ENCODE measurements at places on chromosomes 6 and 20.

DNA sequence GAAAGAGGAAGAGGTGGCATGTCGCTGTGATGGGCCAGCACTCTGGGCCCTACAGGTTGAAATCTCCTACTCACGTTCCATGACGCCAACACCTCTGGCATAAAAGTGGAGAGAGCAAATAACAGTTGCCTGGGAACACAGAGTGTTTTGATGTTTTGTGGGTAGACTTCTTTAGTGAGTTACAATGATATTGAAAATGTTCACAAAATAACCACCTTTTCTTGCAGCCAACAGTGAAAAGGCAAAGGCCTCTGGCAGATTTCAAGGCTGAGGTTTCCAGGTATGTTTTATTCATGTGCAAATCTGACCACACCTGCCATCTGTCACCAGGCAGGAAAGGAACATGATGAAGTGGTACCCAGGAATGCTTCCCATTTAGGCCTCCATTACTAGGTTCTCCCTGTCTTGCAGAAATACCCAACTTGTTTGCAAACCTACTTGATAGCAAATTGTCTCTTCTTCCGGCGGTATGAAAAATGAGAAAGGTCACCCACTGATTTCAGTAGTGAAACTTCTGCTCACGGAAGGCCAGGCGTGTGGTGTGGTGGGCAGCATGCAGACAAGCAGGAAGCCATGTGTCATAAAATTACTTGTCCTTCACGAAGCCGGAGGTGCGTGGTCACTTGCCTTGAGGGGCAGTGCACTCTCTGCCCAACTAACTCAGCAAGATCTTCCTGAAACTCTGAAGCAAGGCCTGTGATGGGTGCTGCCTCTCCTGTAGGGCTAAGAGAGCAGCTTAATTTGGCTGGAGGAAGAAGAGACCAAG lies 299.1 kb upstream of the PRDM1 start:
- no peak for DNase-seq

DNA sequence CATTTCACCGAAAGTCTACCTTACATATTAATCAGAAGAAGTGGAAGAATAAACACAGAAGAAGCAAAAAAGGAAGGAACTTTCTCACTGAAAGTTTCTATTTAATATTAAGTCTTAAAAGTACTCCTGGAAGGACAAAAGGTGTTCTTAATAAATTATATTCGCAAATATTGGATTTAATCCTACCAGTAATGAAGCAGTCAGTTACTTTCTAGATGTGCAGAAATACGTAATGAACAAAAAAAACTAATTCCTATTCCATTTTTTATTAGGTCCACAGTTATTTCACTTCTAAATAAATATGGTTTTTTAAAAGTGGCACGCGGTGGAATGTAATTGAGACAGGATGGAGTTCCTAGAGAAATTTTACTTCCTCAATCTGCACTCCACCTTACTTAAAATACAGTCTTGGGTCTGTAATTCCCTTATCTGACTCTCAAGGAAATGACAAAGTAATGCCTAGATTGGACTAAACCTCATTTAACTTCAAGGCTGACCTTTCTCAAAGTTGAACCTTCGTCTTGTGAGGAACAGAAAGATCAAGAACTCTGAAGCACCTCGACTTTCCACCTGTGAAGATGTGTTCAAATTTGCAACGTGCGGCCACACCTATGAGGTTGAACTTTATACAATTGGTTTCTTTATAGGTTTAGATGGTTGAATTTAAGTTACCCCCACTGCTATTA lies 1.1 kb upstream of the TRAM2 start:
- no peak for DNase-seq

DNA sequence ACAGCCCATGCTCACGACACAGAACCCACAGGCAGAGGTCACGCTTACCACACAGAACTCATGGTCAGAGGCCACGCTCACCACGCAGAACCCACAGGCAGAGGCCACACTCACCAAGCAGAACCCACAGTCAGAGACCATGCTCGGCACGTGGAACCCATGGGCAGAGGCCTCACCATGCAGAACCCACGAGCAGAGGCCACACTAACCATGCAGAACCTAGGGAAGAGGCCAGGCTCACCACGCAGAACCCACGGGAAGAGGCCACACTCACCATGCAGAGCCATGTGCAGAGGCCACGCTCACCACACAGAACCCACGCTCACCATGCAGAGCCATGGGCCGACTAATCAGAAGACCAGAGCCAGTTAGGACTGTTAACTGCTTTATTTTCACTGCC lies 203.2 kb upstream of the THBS2 start:
- no peak for DNase-seq

DNA sequence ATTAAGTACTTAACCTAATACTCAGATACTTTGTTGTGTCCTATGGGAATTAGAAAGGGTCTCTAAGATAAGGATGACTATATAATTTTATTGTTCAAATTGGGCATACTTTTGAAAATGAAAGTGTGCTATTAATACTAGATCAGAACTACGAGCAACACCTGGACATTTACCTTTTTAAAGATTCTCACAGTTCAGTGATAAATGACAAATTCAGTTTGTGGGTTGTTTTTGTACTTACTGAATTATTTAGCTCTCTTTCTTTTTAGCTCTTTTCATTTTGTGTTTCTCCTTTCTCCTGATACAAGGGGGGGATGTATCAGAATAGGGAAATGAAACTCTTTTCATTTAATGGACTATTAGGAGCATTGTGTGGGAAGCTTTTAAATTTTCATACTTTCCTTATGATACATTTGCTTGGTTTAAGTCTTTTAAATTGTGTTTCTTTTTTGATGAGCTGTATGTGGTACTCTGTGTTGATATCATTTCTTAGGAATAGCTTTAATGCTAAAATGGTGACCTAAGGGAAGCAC lies 47.5 kb downstream of the PHF3 start:
- DNase-seq: no peak

DNA sequence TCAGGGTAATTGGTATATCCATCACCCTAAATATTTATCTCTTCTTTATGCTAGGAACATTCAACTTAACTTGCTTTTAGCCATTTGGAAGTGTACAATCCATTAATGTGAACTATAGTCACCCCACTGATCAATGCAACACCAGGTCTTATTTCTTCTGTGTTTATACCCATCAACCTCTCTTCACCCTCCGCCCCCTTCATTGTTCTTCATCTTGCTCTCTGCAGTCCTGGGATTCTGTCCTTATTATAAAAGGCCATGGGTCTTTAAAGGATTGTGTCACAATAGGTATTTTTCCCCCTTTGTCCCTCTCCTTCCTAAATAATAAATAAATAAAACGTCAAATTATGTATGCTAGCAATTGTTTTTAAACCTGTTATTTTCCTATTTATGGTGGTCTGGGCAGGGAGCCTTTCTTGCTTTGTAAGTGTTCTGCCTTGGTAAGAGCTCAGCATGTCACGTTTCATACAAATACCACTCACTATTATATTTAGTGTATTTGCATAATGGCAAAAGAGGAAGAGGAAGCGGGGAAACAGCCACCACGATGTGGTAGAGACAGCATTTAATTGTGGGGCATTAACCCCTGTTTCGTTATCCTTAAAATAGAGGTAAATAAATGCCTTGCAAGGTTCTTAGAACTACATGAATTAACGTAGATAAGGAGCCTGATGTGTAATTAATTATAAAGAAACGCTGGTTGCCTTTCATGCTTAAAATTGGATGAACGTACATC lies 1.9 kb downstream of the ABRACL start:
- DNase-seq: no peak

DNA sequence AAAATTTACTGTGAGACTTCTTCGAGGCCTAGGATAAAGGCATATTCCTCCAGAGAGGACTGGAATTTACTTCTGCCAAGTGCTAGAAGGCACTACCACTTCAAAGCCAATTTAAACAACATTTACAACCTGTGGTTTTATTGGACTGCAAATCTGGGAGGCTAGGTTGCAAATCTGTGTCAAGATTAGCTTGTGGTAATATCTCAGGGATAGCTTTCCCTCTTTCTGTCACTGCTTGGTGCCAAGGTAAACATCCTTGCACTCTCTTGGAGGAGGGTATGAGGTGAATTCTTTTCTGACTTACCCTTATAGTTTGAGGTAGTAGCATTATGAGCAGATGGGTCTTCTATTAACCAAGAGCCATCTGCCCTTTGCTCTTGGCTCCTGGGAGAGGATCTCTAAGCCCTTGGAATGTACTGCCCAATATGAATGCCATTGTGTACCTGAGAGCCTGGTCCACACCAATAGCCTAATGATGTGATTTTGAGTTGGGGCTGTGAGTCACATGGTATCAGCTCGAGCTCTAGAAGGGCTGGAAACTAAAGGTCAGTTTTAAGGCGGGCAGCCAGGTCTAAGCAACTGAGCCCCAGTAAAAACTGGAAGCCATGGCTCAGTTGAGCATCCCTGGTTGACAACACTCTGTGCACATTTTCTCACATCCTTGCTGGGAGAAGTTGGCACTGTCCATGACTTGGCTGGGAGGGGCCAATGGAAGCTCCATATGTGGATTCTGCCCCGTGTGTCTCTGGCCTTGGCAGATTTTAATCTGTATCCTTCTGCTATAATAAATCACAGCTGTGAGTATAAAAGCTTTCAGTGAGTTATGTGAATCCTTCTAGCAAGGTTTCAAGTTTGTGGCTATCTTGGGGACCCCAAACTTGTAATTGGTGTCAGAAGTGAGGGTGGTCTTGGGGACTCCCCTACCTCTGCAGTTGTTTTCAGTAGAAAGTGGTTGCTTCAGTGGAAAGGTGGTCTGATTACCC lies 188.1 kb downstream of the UBE3D start:
- DNase-seq: no peak

DNA sequence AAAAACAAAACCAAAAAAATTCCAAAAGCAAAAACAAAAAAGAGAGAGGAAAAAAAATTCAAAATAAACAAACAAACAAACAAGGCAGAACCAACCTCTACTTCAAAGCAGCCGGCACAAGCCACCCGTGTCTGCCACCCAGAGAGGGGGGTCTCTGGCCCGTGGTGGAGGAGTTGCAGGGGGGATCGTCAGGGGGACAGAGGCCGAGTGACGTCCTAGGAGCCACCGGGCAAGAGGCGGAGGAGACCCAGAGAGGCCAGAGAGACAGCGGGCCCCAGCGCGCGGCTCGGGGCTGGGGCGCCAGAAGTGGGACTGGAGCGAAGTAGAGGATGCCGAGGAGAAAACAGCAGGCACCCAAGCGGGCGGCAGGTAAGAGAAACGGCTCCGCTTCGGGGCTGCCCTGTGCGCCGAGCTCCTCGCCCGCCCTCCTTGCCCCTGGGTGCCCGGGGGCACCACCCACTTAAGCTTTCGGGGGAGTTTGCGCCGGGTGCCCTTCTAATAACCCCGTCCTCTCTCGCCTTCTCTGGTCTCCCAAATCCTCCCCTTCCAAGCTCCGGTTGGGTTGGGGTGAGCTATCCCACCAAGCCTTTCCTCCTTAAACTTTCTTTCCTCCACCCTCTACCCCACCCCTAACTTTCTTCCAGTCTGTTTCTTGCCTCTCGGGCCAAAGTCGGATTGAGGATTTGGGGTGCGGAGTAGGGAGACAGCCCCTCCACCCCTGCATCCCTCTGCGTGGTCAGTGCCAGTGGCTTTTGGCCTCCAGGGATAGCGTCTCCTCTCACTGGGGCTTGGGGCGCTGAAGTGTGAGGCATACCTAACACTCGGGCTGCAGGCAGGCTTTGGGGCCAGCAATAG lies 1.0 kb downstream of the TSHZ2 start:
- peak; percentile 53 for DNase-seq

GRCh38 chr6:109503327-109504224 lies 20.6 kb upstream of the ZBTB24 start:
- DNase-seq: no peak

DNA sequence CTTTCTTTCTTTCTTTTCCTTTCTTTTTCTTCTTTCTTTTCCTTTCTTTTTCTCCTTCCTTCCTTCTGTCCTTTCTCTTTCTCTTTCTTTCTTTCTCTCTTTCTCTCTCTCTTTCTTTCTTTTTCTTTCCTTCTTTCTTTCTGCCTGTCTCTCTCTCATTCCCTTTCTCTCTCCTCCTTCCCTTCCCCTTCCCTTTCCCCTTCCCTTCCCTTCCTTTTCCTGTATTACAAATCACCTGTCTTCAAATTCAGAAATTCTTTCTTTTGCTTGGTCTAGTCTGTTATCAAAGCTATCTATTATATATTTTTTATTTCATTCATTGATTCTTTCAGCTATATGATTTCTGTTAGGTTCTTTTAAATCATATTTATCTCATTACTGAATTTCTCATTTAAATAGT lies 315.2 kb upstream of the NOX3 start:
- no peak for DNase-seq

DNA sequence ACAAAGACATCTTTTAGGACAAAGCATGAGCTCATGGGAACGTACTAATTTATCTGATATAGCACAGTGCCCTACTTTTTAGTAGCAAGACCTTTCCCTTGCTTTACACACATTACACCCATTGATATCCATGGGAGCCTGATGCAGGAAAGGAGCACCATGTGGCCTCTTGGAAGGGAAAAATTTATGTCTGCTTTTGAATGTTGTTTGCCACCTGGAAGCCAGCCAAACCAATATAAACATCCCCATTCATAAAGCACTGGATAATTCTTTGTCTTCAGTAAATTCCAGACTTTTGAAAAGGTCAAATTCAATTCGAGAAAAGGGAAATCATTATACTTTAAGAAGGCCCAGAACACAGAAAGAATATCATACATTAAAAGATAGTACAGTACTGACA lies 152.3 kb upstream of the BEND6 start:
- DNase-seq: no peak

- no peak for DNase-seq
These were observed 29.4 kb upstream of the CLIC5 start for GRCh38 chr6:46044881-46045617.

- no peak for DNase-seq
These were observed 443.6 kb downstream of the CDC5L start for GRCh38 chr6:44831002-44831610.

DNA sequence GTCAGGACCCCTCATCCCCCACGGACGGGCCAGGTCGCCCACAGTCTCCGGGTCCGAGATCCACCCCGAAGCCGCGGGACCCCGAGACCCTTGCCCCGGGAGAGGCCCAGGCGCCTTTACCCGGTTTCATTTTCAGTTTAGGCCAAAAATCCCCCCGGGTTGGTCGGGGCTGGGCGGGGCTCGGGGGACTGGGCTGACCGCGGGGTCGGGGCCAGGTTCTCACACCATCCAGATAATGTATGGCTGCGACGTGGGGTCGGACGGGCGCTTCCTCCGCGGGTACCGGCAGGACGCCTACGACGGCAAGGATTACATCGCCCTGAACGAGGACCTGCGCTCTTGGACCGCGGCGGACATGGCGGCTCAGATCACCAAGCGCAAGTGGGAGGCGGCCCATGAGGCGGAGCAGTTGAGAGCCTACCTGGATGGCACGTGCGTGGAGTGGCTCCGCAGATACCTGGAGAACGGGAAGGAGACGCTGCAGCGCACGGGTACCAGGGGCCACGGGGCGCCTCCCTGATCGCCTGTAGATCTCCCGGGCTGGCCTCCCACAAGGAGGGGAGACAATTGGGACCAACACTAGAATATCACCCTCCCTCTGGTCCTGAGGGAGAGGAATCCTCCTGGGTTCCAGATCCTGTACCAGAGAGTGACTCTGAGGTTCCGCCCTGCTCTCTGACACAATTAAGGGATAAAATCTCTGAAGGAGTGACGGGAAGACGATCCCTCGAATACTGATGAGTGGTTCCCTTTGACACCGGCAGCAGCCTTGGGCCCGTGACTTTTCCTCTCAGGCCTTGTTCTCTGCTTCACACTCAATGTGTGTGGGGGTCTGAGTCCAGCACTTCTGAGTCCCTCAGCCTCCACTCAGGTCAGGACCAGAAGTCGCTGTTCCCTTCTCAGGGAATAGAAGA lies 978 bp downstream of the HLA-A start:
- DNase-seq: peak; percentile 45

- DNase-seq: no peak
These were observed 10.6 kb downstream of the MYLK2 start for GRCh38 chr20:31829731-31830130.

GRCh38 chr20:62323146-62323979 lies 20.6 kb downstream of the ADRM1 start:
- no peak for DNase-seq

All from ovary (tissue), 10 donors.